Effector CD4-positive, alpha-beta T cell (primary cell): ENCODE measurements at places on chromosomes 1 and 21.
A peak's percentile ranks its signal among the peaks of the same experiment; 100 is the strongest.

GRCh38 chr1:3577711-3578432 lies 33.4 kb downstream of the MEGF6 start:
- no peak for DNase-seq

- DNase-seq, result no peak
Observed at GRCh38 chr21:31531967-31532366, 127.5 kb upstream of the SOD1 start.

DNA sequence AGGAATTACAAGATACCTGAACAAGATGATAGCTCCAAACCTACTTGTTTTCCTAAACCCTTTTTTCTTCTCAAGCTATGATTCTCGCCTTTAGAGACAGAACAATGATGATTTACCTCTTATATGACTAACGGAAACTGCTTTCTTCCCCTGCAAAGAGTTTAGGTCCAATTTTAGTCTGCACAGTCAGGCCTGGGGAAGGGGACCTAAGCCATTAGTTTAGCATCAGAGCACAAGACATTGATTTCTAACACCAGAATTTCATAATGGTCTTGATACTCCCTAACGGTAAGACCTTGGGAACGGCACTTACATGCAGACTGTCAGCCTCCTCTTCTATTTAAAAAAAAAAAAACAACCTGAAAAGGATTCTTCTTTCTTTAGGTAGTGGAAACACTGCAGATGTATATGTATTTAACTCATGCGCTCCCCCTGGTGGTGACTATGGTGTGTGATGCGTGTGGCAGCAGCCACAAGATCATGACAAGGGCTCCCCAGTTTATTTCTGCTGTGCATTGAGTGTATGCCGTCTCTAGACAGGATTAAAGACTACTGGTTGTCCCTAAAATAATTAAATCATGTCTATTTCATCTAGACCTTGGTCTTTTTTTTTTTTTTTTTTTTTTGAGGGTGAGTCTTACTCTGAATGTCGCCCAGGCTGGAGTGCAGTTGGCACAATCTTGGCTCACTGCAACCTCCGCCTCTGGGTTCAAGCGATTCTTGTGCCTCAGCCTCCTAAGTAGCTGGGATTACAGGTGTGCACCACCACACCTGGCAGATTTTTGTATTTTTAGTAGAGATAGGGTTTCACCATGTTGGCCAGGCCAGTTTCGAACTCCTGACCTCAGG lies 37.3 kb upstream of the TMEM222 start:
- DNase-seq, result peak; percentile 89

- DNase-seq, result no peak
Observed at GRCh38 chr1:172845371-172845770, 186.5 kb downstream of the FASLG start.

GRCh38 chr21:42653231-42654061 lies at the start of gene PDE9A:
Gene PDE9A (plus strand): TSS chr21:42653621. CDS start chr21:42653815, 194 bp downstream.
- DNase-seq, result no peak

DNA sequence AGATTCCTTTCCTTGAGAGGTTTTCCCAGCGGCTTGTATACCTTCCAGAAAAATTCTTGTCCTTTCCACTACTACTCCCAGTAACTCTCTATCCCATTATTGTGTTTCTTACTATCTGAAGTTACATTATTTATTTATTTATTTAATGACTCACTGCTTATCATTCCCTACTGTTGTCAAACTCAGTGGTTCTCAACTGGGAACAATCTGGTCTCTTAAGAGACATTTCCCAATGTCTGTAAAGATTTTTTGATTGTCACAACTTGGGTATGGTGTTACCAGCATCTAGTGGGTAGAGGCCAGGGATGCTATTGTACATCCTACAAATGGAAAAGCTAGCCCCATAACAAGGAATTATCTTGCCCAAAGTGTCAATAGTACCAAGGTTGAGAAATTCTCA lies 771.5 kb upstream of the ADGRL2 start:
- no peak for DNase-seq

DNA sequence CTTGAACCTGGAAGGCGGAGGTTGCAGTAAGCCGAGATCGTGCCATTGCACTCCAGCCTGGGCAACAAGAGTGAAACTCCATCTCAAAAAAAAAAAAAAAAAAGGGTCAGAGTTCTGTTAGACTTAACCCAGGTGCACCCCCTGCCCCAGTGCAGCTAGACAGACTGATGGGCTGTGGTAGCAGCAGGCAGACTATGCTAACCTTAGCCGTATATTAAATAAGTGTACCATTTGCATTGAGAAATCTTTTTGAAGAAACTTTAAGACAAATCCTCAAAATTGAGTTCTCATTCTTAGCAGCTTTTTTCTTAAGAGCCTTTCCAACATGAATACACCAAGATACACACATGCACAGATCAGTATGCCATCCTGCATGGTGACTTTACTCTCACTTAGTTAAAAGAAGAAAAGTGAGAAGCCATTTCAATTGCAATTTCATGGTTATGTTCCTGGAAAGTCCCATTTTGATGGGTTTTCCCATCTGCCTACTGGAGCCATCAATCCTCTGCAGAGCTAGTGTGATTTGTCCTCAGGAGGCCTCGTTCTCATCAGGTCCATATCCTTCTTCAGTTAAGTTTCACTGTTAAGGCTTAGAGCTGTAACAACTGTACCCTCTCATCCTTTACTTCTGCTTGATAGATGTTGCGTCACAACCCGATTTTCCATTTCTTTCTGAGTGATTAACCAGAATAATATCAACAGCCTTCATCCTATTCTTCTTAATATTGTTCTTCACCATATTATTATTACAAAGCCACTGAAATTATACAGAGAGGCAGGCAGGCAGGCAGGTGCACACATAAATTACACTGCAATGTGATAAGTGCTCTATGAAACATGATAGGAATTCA lies 7.3 kb downstream of the FCRLB start:
- DNase-seq, result no peak

- DNase-seq, result no peak
Observed at GRCh38 chr1:161242313-161242712, 4.3 kb upstream of the NR1I3 start.

GRCh38 chr1:192038567-192038966 lies 119.7 kb upstream of the RGS18 start:
- DNase-seq, result no peak

GRCh38 chr1:244100704-244101453 lies 49.8 kb downstream of the ZBTB18 start:
- DNase-seq, result no peak

- DNase-seq, result no peak
Observed at GRCh38 chr1:57881639-57882038, 457.8 kb upstream of the DAB1 start.

DNA sequence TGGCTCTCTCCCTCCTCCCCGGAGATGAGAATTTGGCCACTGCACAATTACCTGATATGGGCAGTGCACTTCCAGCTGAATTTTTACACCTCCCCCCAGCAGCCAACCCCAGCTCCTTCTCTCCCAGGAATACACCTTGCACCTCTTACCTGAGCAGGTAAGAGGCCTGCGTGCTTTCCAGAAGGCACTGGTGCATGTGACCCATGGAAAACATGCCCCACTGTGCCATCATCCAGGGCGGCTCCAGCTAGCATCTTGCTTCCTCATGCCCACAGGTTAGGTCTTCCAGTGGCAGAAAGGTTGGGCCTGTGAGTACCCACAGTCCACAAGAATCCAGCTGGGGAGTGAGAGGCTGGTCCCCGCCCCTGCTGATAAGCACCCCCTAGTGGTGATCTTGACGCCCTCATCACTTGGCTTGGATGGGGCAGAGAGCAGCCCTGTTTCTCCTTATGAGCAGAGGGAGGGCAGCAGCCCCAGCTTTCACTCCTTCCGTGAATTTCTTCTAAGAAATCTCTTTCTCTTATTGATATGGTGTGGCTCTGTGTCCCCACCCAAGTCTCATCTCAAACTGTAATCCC lies 57.8 kb downstream of the EDARADD start:
- DNase-seq, result peak; percentile 36

DNA sequence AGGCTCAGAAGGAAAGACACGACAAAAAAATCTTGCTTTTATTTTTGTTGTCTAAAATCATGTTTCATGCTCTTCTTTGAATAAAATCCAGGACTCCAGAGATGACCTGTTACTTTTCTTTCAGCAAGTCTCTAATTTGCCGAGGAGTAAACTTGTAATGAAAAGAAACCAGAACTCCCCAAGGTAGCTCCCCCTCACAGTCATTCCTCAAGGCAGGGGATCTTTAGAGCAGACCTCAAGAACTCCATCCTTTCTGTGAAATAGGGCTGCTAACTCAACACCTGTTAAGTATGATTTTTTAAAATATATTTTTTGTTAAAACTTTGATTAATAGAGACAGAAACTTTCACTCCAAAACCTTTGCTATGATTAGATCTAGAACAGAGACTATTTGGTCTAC lies 82.7 kb upstream of the ABCD3 start:
- no peak for DNase-seq

DNA sequence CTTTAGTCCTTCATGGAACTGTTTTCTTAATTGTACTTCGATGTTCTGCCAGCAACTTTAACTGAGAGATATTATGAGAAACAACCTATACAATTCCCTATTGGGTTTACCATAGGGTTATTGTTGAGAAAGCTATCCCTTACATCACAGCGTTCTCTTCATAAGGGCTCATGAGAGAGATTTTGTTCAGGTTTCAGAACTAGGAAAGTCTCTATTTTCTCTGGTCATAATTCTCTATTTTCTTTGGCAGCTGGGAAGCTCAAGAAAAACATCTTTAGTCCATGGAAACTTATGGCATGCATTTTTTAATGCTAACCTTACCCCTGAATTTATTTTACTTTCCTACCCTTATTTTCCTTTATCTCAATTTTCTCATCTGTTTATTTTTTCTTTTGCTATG lies 38.2 kb downstream of the NMNAT2 start:
- DNase-seq, result no peak

DNA sequence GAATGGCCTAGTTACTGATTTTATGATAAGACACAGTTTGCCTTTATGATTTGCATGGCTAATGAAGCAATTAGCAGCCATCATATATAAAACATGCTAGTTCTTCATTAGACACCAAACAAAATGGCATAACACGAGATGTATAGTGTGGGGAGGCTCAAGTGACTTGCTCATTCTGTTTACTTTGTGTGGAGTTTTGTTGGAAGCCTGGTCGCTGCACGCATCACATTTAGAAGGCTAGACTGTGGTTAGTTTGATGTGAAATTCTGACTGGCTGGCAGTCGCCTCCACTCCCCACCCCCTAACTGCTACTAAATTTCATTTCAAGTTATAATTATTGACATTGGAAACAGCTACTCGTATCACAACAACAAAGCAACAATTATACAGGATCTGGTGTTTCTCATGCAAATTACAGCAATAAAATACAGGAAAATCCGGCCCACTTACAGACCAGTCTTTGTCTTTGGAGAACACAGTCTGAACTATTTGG lies 356.1 kb downstream of the LMO4 start:
- no peak for DNase-seq

GRCh38 chr1:58932859-58933598 lies 149.2 kb upstream of the JUN start:
- DNase-seq, result no peak

GRCh38 chr1:25522031-25522655 lies 21.3 kb upstream of the LDLRAP1 start:
- DNase-seq, result no peak

GRCh38 chr1:51044199-51044598 lies 57.8 kb upstream of the C1orf185 start:
- no peak for DNase-seq

GRCh38 chr1:113812661-113813135 lies 422 bp upstream of the RSBN1 start:
- DNase-seq, result peak; percentile 3

DNA sequence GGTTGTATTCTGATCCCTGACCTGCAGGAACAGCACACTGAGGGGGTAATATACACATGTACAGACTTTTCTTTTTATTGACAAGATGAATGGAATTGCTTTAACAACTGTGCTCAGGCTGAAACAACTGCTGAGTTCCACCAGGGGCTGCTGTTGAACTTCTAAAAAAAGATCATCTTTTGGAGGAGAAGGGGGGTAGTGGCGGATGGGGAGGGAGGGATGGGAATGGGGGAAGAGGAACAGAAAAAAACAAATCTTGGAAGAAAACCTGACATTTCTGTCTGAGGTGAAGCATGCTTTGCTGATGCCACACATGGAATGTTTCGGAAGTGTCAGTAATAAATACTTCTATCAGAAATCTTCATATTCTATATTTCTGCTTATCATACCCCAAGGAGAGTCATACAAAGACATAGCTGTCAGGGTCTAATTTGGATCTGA lies 75.0 kb downstream of the RWDD3 start:
- no peak for DNase-seq

DNA sequence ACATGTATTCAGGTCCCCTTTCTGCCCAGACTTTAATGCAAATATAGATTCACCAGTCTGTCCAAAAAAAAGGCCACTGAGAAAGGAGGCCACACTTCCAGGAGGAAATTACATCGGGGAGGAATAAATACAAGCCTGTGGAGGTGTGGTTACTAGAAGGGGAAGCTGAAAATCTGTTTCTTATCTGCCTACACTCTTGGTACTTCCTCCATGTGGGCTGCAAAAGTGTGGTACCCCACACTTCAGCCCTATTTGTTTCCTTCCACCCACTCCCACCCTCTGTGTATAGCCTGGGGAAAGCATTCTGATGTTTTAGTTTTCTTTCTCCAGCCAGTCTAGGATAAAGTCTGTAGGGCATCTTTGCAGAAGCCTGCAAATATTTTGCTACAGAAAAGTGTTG lies 38.4 kb downstream of the UTP25 start:
- no peak for DNase-seq

GRCh38 chr1:182649041-182649440 lies 35.3 kb downstream of the RGS8 start:
- DNase-seq, result no peak

GRCh38 chr1:216902669-216903381 lies 179.6 kb upstream of the ESRRG start:
- no peak for DNase-seq

DNA sequence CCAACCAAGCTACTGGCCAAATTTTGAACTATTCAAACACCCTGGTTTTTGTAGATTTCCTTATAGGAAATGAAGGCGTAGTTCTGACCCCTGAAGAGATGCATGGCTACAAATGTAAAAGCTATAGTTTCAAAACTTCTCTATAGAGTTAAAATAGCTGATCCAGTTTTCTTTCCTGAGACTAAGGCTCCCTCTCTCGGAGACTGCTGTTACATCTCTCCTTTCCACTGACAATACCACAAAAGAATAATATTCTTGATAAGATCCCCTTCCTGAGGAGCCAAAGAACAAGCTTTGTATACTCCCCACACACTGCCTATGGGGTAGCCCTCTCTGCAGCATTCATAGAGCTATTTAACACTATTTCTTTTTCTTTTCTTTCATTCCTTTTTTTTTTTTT lies 6.7 kb upstream of the CFAP126 start:
- DNase-seq, result no peak

GRCh38 chr1:163914785-163915413 lies 593.1 kb downstream of the NUF2 start:
- no peak for DNase-seq
